Neural progenitor cell (in vitro differentiated cells): ENCODE measurements at places on chromosomes 4 and X. TPM values are rescaled to one million over a fixed set of nuclear protein-coding genes. Genes with fewer than 3 reads are reported as not detected.

- peaks cover 21% of the 10 kb centered on the region for H3K36me3 ChIP-seq
- no peak overlapping the region for H3K4me3 ChIP-seq
- H3K27me3 ChIP-seq: no peaks in the 10 kb centered on the region
Measured at GRCh38 chr4:73103799-73104503, 34.4 kb upstream of the COX18 start.

- H3K36me3 ChIP-seq: no peaks in the 10 kb centered on the region
- H3K4me3 ChIP-seq: no peak overlapping the region
- no peaks in the 10 kb centered on the region for H3K4me1 ChIP-seq
- DNase-seq: no peak
Measured at GRCh38 chr4:100555611-100556337, 38.0 kb upstream of the EMCN start.

- no peak overlapping the region for H3K27ac ChIP-seq
- no peak for DNase-seq
- H3K4me3 ChIP-seq: no peak overlapping the region
- H3K36me3 ChIP-seq: no peaks in the 10 kb centered on the region
Measured at GRCh38 chr4:180636696-180637404, 1606.4 kb upstream of the TENM3 start.

GRCh38 chr4:40423735-40424134, 88.6 kb downstream of the CHRNA9 start:
- H3K27me3 ChIP-seq: no peaks in the 10 kb centered on the region
- DNase-seq: no peak
- H3K27ac ChIP-seq: no peak overlapping the region
- H3K4me1 ChIP-seq: peaks cover 3% of the 10 kb centered on the region
- H3K36me3 ChIP-seq: no peaks in the 10 kb centered on the region
- no peak overlapping the region for H3K4me3 ChIP-seq

DNA sequence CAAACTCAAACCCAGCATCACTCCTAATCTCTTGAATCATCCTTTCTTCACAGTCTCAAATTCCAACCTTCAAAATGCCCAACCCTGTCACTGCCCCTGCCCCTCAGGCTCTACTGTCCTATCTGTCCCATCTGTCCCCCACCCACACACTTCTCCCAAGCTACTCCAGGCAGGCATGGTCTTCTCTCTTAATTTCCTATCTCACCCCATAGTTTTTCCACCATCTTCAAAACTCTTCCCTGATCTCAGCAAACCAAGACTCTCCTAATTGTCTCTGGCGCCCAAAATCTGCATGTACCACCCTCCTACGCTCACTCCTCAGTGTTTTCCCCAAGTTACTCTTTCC, 644 bp downstream of the LAMP2 start:
- no peaks in the 10 kb centered on the region for H3K27me3 ChIP-seq
- H3K27ac ChIP-seq: no peak overlapping the region
- no peaks in the 10 kb centered on the region for H3K4me1 ChIP-seq
- no peak for DNase-seq
- peak overlapping the region; percentile 82 for H3K4me3 ChIP-seq
- H3K36me3 ChIP-seq: no peaks in the 10 kb centered on the region

DNA sequence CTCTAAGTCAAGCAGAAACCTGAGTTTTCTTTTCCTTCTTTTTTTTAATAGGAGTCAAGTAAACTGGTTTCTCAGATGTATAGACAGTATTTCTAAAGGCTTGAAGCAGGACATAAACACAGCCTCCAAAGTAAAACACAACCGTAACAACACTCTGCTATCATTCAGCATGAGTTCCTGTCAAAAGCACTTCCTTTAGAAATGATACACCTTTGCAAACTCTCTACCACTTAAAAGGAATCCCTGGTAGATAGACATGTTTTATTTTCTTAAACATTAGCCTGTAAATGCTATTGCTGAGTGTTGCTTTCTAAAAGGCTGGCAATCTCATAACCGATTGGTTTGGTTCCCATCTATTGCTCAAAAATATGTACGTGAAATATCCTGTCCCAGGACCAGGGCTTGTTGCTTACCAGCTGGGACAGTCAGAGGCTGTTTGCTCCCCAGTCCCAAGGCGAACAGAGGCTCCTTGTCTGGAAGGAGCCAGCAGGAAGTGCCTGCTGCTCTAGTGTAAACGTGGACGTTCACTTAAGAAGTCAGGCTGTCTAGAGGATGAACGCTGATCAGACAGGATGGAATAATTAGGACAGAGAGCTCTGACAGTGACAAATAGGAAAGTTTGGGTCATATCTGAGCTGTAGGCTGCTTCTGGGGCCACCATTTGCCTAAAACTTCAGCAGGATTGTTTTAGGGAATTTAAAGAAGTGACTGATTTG, 173.9 kb upstream of the KLF3 start:
- H3K4me3 ChIP-seq: peak overlapping the region; percentile 37
- peaks cover 57% of the 10 kb centered on the region for H3K4me1 ChIP-seq
- peak overlapping the region; percentile 98 for H3K27ac ChIP-seq
- H3K27me3 ChIP-seq: no peaks in the 10 kb centered on the region
- H3K36me3 ChIP-seq: no peaks in the 10 kb centered on the region
- peak; percentile 61 for DNase-seq

DNA sequence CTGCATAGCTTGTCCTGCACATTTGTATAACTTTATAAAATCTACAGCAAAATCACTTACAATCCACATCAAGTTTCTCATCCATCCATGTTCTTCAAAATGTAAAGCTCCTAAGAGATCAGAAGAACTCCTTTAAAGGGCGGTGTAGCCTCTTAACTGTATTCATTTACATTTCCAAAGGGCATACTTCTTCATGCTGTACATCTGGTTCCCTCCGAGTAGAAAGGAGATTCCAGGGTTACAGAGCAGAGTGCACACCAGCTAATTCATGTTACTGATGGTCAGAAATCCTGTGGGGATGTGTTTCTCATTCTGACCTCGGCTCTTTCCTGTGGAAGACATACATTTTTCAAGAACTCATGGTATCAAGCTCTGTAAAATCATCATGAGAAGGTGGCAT, 231.8 kb downstream of the ARAP2 start:
- no peaks in the 10 kb centered on the region for H3K27me3 ChIP-seq
- no peak overlapping the region for H3K27ac ChIP-seq
- no peaks in the 10 kb centered on the region for H3K36me3 ChIP-seq
- DNase-seq: no peak

GRCh38 chrX:34130501-34130900, 1.6 kb downstream of the FAM47A start:
- no peaks in the 10 kb centered on the region for H3K4me1 ChIP-seq
- H3K36me3 ChIP-seq: no peaks in the 10 kb centered on the region
- H3K27ac ChIP-seq: no peak overlapping the region
- no peak for DNase-seq
- H3K4me3 ChIP-seq: no peak overlapping the region

- no peak for DNase-seq
- H3K4me3 ChIP-seq: no peak overlapping the region
- H3K27ac ChIP-seq: no peak overlapping the region
- peaks cover 4% of the 10 kb centered on the region for H3K4me1 ChIP-seq
- H3K36me3 ChIP-seq: no peaks in the 10 kb centered on the region
Measured at GRCh38 chr4:140559696-140560095, 9.1 kb downstream of the UCP1 start.

- no peaks in the 10 kb centered on the region for H3K27me3 ChIP-seq
- no peaks in the 10 kb centered on the region for H3K36me3 ChIP-seq
- DNase-seq: no peak
Measured at GRCh38 chr4:47010347-47010911, 17.0 kb upstream of the GABRA4 start.

DNA sequence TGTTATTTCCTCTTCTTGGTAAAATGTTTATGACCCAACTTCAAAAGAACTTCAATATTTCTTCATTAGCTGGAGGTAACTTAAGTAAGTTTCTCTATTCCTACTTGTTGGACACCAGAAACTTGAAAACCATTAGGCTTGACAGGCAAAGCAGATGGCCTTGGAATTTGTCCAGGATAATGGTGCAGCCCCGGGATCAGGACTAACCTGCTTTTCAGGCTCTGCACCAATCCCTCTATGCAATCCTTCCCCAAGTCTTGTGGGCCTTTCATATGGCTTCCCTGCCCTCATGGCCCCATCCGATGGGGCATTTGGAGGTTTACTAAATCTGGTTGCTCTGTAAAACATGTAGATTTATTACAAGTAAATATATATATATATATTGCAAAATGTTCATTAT, 68.5 kb downstream of the SPINK2 start:
- H3K36me3 ChIP-seq: no peaks in the 10 kb centered on the region
- peaks cover 7% of the 10 kb centered on the region for H3K4me1 ChIP-seq
- no peaks in the 10 kb centered on the region for H3K27me3 ChIP-seq
- no peak for DNase-seq
- no peak overlapping the region for H3K27ac ChIP-seq

DNA sequence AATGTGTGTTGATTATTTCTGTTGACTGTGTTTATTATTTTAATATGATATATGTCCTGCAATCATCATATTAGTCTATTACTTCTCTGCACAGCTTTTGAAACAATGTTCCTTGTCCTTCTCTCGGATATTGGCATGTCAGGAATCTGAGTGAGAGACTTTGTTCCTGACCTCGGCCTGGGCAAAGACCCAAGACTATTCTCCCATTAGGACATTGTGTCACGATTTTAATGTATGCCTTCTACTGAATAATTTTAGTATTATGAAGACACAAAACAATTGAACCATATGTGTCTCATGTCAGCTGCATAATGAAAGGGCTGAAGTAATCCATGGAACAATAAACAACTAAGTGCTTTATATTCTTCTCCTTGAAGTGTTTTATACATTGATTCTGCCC, 580.8 kb upstream of the TENM3 start:
- H3K4me1 ChIP-seq: no peaks in the 10 kb centered on the region
- no peak overlapping the region for H3K4me3 ChIP-seq
- H3K27ac ChIP-seq: no peak overlapping the region
- H3K27me3 ChIP-seq: no peaks in the 10 kb centered on the region

DNA sequence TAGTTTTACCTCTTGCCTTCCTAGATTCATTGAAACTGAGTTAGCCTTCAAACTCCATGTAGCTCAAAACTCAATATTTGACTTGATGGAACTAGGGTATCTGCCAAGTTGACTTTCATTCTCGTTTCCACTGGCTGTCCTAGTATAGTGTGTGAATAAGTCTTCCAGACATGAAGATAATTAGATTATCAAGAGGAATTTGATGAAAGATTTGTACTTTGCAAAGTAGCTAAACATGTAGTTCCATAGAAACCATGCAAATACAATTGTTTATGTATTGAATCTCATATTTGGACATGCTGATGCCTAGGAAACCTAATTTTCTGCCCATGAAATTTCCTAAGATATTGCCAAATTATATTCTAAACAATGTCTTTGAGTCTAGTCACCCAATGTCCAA, 297.5 kb downstream of the ARHGAP24 start:
- DNase-seq: no peak
- no peaks in the 10 kb centered on the region for H3K36me3 ChIP-seq

GRCh38 chr4:183610613-183611012, 48.4 kb downstream of the RWDD4 start:
- H3K36me3 ChIP-seq: no peaks in the 10 kb centered on the region
- H3K27me3 ChIP-seq: no peaks in the 10 kb centered on the region
- no peak overlapping the region for H3K27ac ChIP-seq
- H3K4me1 ChIP-seq: no peaks in the 10 kb centered on the region

GRCh38 chrX:17638731-17639130, 98.6 kb upstream of the SCML1 start:
- H3K27me3 ChIP-seq: no peaks in the 10 kb centered on the region
- H3K4me3 ChIP-seq: no peak overlapping the region
- no peaks in the 10 kb centered on the region for H3K36me3 ChIP-seq

- no peak overlapping the region for H3K27ac ChIP-seq
- DNase-seq: no peak
- H3K4me1 ChIP-seq: no peaks in the 10 kb centered on the region
- no peaks in the 10 kb centered on the region for H3K27me3 ChIP-seq
- no peaks in the 10 kb centered on the region for H3K36me3 ChIP-seq
Measured at GRCh38 chr4:107279733-107280132, 243.6 kb upstream of the DKK2 start.

DNA sequence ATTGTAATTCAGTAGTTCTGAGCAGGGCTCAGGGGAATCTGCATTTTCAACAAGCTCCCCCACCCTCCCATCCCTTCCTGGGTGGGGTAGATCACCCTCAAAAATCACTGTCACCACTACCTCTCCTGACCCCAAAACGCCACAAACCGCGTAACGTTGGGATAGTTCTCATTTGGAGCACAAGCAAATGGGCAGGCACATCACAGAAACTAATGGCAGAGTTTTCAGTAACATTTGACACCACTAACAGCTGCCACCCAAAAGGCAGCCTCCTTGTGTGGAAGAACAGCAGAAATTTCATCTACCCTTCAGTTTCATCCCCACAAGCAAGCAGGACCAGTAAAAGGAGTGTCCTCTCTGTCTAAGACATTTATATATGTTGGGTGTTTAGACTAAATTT, 132.7 kb downstream of the PALLD start:
- H3K4me3 ChIP-seq: no peak overlapping the region
- peak overlapping the region; percentile 99 for H3K27ac ChIP-seq
- no peaks in the 10 kb centered on the region for H3K27me3 ChIP-seq
- H3K36me3 ChIP-seq: no peaks in the 10 kb centered on the region

DNA sequence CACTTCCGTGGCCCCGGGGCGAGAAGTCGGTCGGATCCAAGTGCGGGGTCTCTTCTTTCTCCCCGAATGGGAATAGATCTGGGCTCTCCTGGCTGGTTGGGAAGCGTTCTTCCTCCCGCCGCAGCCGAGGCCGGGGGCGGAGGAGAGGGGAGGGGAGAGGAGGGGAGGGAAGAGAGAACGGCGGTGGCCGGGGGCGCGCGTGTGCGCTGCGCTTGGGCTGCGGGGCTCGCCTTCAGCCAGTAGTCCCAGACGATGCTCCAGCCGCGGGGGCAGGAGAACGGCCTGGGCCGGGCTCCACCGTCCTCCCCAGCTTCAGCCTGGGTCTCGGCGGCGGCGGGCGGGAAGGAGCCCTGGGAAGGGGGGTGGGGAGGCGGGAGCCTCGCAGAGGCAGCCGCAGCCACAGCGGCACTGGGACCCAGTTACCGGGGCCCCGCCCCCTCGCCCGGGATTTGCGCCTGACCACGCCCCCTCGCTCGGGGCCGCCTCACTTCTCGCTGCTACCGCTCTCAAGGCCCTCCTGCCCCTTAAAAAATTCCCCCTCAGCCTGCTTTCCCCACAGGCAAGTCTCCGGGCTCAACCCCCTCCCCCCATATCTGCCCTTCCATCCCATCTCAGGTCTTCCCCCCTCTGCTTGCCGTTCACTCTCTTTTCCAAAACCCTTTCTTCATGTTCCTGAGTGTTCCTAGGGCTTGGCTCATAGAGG, at the start of gene FGD1:
Gene FGD1 (minus strand): TSS at position 421 of the 703 bp plus-strand sequence. CDS start 802 bp downstream, outside the sequence.
- peaks cover 8% of the 10 kb centered on the region for H3K4me1 ChIP-seq
- H3K4me3 ChIP-seq: peak within 1 kb of the TSS; percentile 66
- H3K36me3 ChIP-seq: no peaks in the 10 kb centered on the region
- no peak within 1 kb of the TSS for H3K27ac ChIP-seq
- peak; percentile 85 for DNase-seq
- H3K27me3 ChIP-seq: no peaks in the 10 kb centered on the region

DNA sequence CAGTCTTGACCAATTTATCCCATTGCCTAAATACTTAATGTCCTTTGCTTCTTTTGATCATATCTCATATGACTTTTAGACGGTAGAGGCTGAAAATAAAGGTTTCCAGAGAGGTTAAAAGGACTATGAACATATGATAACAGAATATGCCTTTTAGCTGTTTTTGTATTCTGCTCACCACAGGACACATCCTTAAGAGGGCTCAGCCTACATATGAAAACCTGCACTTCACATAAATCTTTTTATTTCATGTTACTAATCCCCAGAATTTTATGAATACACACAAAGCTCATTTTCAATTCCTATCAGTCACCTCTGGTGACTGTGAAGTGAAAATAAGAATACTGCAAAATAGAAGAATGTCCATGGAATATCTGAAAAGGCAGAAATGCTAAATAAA, 92.0 kb downstream of the GPM6A start:
- no peaks in the 10 kb centered on the region for H3K4me1 ChIP-seq
- H3K27ac ChIP-seq: no peak overlapping the region
- no peak overlapping the region for H3K4me3 ChIP-seq
- H3K36me3 ChIP-seq: no peaks in the 10 kb centered on the region
- no peaks in the 10 kb centered on the region for H3K27me3 ChIP-seq
- no peak for DNase-seq

CXCL1 gene
- not detected in 2 replicates for total RNA-seq

SPATA4 gene
- total RNA-seq: 0.09 TPM in 1 of 2 replicates, not detected in the other

GLRA2 gene
- not detected in 2 replicates for total RNA-seq

MGARP gene
- 2.5 and 5.1 TPM in 2 replicates for total RNA-seq
